ENCODE measurements at places on chromosomes 13 and 19.

GRCh38 chr19:42313096-42313839, at the start of gene TMEM145:
TMEM145 (plus strand) TSS chr19:42313309; CDS start chr19:42313377, 68 bp downstream.
- DNase-seq: no peak

- DNase-seq: no peak
Measured at GRCh38 chr13:109088624-109088917, 459.2 kb downstream of the MYO16 start.

DNA sequence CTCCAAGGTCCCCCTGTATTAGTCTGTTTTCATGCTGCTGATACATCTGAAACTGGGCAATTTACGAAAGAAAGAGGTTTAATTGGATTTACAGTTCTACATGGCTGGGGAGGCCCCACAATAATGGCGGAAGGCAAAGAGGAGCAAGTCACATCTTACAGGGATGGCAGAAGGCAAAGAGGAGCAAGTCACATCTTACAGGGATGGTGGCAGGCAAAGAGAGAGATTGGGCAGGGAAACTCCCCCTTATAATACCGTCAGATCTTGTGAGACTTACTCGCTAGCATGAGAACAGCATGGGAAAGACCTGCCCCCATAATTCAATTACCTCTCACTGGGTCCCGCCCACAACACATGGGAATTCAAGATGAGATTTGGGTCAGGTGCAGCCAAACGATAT, 50.0 kb upstream of the FARP1 start:
- no peak for DNase-seq

DNA sequence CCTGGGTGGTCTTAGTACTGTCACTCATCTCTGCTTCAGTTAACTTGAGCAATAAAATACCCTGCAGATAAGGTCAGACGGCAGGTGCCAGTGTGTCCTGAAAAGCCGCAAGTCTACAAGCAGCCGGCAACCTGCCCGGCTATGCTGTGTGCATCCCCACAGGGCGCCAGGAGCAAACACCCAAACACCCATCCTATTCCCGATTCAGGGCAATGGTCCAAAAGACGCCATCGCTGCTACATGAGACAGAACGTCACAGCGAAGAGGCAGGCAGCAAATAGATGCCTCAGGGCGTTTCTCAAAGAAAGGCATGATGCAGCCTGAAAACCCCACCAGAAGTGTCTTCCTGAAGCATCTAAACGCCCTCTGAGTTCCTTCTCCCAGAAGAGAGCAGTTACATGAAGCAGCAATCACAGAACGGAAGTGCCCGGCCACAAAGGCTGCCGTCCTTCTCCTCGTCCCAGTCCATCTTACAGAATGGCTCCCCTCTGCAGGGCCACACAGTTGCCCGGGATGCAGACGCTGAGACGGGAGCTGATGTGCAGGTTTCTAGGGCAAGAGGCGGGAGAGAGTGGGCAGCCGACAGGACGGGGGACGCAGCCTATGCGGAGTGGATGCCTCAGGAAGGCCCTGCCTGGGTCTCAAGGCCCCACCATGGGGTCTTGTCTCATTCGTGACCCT, 35.1 kb downstream of the RASA3 start:
- no peak for DNase-seq

DNA sequence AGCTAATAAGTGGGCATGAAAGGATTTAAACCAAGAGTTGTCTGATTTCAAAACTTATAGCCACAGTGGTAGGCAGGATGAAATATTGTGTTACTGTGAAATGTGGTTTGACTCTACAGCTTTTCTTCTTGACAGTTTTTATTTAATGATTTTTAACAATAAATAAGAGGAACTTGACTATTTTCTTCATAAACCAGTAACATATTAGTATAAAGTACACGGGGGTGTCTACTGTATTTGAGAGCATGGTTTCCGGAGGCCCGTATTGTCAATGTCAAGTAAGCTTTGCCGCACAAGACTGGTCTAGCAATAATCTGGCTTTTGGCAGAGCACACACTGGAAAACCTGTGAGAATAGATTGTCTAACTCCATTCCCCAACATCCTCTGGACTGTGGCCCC, 894.5 kb downstream of the PCDH9 start:
- no peak for DNase-seq

DNA sequence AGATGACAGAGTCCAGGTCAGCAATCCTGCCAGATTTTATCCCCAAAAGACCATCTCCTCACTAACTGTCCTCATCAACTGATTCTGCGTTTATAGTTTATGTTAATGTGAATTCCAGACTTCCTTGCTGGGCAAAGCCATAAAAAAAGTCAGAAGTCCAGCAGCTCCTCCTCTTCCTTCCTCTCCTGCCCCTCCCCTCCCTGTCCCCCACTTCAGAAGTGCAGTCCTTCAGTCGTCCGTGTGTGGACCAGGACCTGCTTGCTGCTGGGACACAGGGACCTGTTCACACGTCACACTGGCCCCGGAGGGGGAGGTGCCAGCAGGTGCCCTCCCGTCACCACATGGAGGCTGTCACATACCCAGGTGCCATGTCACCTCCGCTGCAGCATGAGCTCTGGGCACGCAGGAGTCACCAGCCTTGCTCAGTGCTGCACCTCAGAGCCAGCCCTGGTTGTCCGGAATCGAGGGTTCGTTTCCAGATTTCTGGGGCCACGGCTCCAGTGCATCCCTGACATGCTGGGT, 4.0 kb upstream of the MCF2L start:
- DNase-seq: no peak

GRCh38 chr13:71460211-71460610, 406.8 kb downstream of the DACH1 start:
- no peak for DNase-seq

DNA sequence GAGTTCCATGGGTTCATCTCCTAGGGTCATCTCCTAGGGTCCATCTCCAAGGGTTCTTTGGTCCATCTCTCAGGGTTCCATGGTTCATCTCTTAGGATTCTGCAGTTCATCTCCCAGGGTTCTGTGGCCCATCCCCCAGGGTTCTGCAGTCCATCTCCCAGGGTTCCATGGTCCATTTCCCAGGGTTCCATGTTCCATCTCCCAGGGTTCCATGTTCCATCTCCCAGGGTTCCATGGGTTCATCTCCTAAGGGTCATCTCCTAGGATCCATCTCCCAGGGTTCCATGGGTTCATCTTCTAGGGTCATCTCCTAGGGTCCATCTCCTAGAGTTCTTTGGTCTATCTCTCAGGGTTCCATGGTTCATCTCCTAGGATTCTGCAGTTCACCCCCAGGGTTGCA, 4.9 kb downstream of the TMEM59L start:
- no peak for DNase-seq

GRCh38 chr13:66958611-66959010, 271.5 kb downstream of the PCDH9 start:
- no peak for DNase-seq

- DNase-seq: no peak
Measured at GRCh38 chr19:18731562-18732008, 48.1 kb downstream of the CRTC1 start.

DNA sequence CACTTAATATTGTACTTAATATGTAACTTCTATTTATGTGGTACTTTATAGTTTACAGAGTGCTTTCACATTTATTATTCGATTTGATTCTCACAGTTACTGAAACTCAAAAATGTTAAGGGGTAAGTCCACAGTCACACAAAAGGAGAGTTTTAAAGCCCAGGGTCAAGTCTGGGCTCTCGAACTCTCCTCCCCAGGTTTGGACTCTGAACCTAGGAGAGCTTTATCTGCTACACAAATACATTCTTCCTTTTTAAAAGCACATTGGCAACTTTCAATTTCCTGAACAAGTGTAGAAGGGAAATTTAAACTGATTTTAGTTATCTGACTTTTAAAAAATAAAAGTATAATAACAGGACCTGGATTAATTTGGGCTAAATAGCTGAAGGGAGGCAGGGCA, 139.2 kb downstream of the ZAR1L start:
- no peak for DNase-seq

GRCh38 chr13:49329831-49330545, 82.3 kb downstream of the CDADC1 start:
- DNase-seq: no peak

GRCh38 chr13:74346960-74347359, 212.8 kb upstream of the KLF12 start:
- no peak for DNase-seq

GRCh38 chr19:45076029-45076850, at the start of gene ZNF296:
ZNF296 (minus strand) TSS chr19:45076478; CDS start chr19:45076373, 105 bp downstream.
- DNase-seq: peak; percentile 82

DNA sequence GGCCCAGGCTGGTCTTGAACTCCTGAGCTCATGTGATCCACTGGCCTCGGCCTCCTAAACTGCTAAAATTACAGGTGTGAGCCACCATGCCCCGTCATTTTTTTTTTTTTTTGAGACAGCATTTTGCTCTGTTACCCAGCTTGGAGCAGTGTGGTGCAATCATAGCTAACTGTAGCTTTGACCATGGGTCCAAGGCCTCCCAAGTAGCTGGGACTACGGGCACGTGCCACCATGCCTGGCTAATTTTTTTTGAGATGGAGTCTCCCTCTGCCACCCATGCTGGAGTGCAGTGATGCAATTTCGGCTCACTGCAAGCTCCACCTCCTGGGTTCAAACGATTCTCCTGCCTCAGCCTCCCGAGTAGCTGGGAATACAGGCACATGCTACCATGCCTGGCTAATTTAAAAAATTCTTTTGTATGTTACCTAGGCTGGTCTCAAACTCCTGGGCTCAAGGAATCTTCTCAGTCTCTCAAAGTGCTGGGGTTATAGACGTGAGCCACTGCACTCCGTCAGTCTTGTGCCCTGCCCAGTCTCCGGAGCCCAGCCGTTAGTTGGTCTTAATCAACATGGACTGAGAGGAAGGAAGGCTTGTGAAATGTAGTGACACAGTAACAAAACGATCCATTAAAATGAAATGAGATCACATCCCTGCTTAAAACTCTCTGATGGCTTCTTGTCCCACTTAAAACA, 1.4 kb upstream of the LRG1 start:
- no peak for DNase-seq

GRCh38 chr19:19482809-19483596, 32.3 kb downstream of the TSSK6 start:
- no peak for DNase-seq

DNA sequence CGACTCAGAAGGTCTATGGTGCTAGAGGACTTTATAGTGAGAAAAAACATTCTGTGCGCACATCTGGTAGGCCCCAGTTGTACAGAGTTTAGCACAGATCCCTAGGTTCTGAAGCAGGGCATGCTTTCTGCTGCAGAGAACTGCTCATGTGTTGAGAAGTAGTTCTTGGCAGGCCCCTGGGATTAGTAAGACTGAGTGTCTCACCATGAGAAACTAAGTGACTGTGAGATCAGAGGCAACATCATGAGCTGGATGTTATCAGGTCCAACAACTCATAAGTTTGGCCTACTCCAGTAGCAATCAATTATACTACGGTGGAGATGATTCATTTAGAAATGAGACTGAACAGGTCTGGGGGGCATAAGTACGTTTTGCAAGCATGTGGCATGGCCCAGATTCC, 507.4 kb upstream of the KLF12 start:
- no peak for DNase-seq

- no peak for DNase-seq
Measured at GRCh38 chr13:51825681-51826254, 19.2 kb downstream of the TMEM272 start.

DNA sequence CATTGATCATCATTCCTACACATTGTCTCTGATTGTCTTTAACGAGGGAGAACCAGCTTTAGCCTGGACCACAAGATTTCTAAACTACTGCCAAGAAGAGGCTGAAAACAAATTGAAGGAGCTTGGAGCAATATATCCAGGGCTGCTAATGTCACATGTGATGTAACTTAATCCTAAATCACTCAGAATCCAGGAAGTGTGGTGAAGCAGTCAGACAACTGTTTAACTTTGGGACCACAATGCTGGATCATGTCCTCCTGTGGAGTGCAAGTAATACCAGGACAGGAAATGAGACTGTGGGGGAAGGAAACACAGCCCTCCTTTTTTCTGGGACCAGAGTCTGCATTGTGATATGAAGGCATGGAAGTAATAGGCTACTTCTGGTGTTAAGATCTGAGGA, 430.2 kb downstream of the KCTD12 start:
- no peak for DNase-seq

DNA sequence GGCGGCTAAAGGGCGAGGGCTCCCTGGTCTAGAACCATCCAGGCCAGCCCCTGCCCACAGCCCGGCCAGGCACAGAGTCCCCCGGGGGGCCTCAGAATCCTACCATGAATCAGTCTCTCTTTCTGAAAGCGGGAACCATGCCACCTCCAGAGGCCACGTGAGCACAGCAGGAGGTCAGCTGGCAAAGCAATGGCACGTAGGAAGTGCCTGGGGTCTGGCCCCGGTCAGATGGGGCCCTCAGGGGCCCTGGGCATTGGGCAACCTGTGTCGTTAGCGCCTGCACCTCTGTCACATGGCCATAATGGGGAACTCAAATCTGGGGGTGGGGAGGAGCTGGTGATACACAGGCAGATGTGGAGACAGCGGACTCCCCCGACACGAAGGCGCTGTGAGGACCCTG, 8.8 kb downstream of the MFSD12 start:
- DNase-seq: no peak

- no peak for DNase-seq
Measured at GRCh38 chr19:1827566-1828278, 15.6 kb upstream of the ATP8B3 start.

GRCh38 chr19:35153701-35154524, 622 bp upstream of the FXYD5 start:
- DNase-seq: peak; percentile 75

GRCh38 chr13:98022210-98022609, 68.7 kb downstream of the IPO5 start:
- no peak for DNase-seq

DNA sequence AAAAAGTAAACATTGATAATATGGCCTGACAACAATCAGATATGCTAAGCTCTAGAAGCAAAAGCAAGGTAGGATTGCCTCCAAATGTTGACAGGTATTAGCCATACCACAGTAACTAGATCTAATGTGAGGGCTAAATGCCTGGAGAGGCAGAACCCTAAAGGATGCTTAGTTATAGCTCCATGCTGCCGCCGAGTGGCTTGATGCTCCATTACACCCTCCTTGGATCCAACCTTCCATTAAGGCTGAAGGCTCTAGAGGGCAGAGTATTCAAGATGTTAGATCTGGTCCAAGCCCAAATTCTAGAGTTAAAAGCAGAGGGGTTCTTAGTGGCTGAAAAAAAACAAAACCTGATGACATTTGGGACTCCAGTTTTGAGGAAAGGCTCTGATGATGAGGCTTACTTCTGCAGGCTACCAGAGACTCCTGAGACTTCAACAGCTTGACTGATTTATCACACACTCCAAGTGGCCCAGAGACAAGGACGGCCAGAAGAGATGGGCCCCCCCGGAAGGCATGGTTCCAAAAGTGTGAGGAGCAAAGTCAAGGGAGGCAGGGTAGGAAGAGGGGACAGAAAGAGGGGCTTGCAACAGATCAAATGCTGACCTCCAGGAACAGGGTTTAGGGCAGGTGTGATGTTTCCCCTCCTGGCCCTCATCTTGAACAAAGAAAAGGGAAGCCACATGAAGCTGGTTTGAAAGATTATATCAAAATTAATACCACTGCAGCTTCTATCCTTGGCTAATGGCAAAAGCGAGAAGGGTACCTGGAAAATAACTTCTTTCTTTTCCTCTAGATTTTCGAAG, 21.9 kb upstream of the CPB2 start:
- DNase-seq: peak; percentile 55
